Lung (tissue), 17 donors: ENCODE measurements at places on chromosomes 6 and 20. TPM values are rescaled to one million over a fixed set of nuclear protein-coding genes. Genes with fewer than 3 reads are reported as not detected.

DNA sequence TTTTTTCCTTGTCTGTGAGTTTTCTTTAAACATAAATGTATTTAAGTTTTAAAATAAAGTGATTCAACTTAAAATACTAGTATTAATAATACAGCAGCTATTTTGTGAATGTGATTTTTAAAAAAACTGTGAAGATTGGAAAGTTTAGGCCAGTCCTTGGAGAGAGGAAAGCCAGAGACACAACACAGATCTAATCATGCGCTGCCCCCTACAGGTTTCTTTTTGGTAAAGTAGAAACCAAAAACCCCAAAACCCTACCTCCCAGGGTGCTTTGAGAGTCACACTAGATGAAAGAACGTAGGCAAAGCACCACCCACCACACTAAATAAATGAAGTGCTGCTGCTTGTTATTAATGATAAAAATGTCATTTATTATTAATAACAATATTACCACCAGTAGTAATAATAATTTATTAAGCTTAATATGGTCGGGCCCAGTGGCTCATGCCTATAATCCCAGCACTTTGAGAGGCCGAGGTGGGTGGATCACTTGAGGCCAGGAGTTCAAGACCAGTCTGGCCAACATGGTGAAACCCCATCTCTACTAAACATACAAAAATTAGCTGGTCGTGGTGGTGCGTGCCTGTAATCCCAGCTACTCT lies 33.7 kb downstream of the SLC9A8 start:
- H3K36me3 ChIP-seq = peaks cover 16% of the 10 kb centered on the region
- peaks cover 3% of the 10 kb centered on the region for H3K4me1 ChIP-seq
- DNase-seq = peak; percentile 67
- H3K4me3 ChIP-seq = no peak overlapping the region
- no peak overlapping the region for H3K27ac ChIP-seq

DNA sequence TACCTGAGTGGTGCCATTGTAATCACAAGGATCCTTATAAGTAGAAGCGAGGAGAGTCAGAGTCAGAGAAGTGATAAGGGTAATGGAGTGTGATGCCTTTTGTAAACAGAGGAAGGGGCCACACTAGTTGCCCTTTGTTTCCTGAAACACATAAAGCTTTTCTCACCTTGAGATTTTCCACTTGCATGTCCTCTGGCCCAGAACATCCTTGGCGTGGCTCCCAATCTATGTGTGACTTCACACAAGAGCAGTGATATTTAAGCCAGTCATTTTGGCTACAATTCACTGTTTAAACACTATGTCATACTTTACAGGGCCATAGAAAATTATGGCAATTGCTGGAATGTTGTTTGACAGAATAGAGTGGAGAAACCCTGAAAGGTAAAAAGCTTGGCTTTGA lies 121.2 kb upstream of the BTN3A2 start:
- peak; percentile 47 for DNase-seq
- H3K4me3 ChIP-seq = no peak overlapping the region
- no peak overlapping the region for H3K27ac ChIP-seq
- H3K27me3 ChIP-seq = no peaks in the 10 kb centered on the region

DNA sequence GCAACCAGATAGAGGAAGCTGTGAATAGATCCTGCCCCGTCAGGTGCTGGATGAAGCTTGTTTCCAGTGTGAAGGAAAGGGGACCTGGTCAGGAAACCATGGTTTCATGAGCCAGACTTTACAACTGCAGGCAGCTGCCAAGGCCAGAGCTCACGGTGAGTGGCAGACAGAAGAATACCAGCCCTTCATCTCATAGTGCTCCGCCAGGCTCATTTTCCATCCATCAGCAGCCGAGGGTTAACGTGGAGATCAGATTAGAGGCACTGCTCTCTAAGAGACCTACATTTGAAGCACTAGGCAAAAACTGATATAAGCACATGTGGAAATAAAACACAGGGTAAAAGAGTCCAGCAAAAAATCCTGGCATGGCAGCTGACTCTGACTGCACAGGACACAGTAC lies 172.4 kb downstream of the CD24 start:
- no peaks in the 10 kb centered on the region for H3K27me3 ChIP-seq
- DNase-seq = no peak
- H3K27ac ChIP-seq = no peak overlapping the region
- peaks cover 5% of the 10 kb centered on the region for H3K4me1 ChIP-seq
- H3K36me3 ChIP-seq = no peaks in the 10 kb centered on the region

Gene SNAI1
- polyA plus RNA-seq = 12.0 TPM

DNA sequence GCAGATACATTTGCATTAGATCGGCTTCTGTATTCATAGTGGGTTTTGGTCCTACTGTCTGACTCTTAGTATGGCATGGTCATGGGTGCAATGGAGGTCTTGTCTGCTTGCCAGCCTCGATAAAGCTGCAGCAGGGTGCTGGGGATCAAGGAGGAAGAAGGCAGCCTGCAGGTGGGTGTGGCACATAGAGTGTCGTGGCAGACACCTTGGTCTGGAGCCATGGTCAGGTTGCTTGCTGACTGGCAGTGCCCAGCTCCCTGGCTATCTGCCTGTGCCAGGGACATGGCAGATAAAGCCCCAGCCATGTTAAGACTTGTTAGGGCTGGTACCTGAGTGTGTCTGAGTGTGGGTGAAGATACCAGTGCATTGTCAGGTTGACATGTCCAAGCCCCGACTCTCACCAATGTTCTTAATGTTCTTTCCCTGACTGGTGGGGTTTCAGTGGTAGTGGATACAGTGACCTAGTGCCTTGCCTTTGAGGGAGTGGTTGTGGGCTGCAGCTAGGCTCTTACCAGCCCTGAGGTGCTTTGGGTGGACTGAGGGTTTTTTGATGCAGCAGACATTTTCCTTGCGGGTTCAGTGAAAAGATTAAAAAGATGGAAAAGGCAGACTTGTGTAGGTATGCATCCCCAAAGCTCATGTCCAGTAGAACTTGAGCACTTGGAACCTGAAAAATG lies 1.8 kb downstream of the FAM83D start:
- H3K27me3 ChIP-seq = no peaks in the 10 kb centered on the region
- no peak overlapping the region for H3K27ac ChIP-seq
- no peak for DNase-seq
- H3K36me3 ChIP-seq = no peaks in the 10 kb centered on the region

Gene ARHGAP18
- polyA plus RNA-seq = 21.6 TPM

GRCh38 chr6:43335469-43335868 lies 26.8 kb upstream of the CRIP3 start:
- DNase-seq = no peak
- no peak overlapping the region for H3K27ac ChIP-seq
- H3K4me3 ChIP-seq = no peak overlapping the region
- no peaks in the 10 kb centered on the region for H3K27me3 ChIP-seq
- peaks cover 33% of the 10 kb centered on the region for H3K36me3 ChIP-seq

DNA sequence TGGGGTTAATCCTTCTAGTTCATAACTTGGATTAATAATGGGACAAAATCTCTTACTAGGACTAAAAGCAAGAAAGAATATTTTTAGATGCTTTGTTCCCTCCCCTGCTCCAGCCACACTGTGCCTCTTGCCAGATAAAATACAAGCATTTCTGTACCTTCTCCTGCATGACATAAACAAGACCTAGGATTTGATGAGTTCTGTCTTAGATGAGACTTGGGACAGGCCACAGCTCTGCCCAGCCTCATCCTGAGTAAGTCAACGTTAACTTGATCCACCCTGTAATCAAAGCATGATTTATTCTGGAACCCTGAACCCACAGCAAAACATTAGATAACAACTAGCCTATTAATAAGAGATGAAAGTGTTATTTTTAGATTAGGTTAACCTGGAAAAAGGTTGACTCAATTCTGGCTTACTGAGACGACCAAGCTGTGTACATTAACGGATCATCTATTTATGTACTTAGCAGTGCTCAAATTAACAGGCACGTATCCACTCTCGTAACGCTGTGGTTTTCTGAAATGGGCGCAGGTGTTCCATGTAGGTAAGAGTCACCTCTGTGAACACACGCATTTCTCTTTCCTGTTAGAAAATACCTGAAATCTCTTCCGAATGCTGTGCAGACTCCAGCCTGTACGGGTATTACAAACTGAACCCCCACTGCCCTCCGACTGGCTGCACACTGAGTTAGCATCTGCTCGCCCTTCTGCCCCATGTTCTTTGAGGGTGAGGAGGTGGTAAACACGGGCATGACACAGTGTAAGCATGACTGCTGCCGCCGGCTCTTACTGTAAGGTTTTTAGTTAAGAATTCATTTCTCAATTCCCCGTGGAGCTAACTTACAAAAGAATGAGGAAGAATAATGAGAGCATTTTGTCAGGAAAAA lies 132.1 kb upstream of the FOXQ1 start:
- no peak overlapping the region for H3K27ac ChIP-seq
- H3K4me3 ChIP-seq = no peak overlapping the region
- no peaks in the 10 kb centered on the region for H3K27me3 ChIP-seq

DNA sequence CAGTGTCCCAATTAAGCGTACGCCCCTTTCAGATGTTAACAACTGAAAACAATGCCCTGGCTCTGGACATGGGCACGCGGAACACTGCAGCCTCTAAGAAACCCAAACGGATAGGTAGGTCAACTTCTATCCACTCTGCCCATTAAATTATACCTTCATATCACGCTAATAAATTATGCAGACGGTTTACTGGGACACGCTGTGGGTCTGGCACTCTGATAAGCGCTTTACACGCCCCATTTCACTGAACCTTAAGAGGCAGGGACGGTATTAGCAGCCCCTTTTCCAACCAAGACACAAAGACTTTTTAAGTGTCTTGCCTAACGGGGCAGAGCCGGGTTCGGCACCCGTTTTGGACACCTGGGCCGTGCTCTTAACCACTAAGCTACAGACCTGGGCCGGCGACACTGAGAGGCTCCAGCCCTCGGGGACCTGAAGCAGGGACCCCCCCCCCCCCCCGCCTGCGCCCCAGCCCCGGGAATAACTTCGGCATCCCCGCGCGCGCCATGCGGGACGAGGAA lies 744 bp downstream of the STAU1 start:
- no peaks in the 10 kb centered on the region for H3K27me3 ChIP-seq
- DNase-seq = no peak
- peak overlapping the region; percentile 85 for H3K4me3 ChIP-seq
- no peaks in the 10 kb centered on the region for H3K4me1 ChIP-seq

DNA sequence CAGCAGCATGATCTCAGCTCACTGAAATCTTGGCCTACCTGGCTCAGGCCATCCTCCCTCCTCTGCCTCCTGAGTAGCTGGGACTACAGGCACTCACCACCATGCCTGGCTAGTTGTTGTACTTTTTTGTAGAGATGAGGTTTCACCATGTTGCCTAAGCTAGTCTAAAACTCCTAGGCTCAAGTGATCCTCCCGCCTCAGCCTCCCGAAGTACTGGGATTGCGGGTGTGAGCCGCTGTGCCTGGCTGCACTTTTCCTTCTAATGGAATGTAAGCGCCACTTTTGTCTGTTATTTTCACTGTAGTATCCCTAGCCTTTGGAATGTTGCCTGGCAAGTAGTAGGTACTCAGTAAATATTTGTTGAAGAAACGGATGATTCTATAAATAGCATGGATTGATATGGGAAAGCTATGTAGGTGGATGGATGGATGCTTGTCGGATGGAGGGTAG lies 10.4 kb upstream of the TRIB3 start:
- no peak overlapping the region for H3K27ac ChIP-seq
- H3K4me1 ChIP-seq = peaks cover 20% of the 10 kb centered on the region

DNA sequence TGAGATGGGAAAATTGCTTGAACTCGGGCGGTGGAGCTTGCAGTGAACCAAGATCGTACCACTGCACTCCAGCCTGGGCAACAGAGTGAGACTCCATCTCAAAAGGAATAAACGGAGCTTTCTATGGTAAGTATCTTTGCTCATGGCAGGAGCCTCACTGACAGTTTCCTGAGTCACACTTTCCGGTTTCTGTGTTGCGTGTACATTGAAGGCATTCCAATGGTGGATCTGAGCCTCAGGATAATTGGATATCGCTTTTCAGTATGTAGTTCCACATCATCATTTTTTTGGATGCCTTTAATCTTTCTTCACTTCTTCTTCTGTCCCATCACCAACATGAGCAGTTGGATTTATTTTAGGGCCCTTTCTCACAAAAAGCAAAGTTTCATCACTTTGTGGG lies 28.6 kb upstream of the GTSF1L start:
- no peak overlapping the region for H3K4me3 ChIP-seq
- H3K36me3 ChIP-seq = no peaks in the 10 kb centered on the region
- DNase-seq = no peak
- no peak overlapping the region for H3K27ac ChIP-seq
- no peaks in the 10 kb centered on the region for H3K27me3 ChIP-seq
- no peaks in the 10 kb centered on the region for H3K4me1 ChIP-seq

Gene SLC44A4
- 22.2 TPM for polyA plus RNA-seq

Gene MICB
- polyA plus RNA-seq = 3.8 TPM

- H3K27ac ChIP-seq = no peak overlapping the region
- no peaks in the 10 kb centered on the region for H3K4me1 ChIP-seq
- H3K36me3 ChIP-seq = no peaks in the 10 kb centered on the region
Observed at GRCh38 chr6:100691972-100692371, 189.2 kb downstream of the ASCC3 start.

DNA sequence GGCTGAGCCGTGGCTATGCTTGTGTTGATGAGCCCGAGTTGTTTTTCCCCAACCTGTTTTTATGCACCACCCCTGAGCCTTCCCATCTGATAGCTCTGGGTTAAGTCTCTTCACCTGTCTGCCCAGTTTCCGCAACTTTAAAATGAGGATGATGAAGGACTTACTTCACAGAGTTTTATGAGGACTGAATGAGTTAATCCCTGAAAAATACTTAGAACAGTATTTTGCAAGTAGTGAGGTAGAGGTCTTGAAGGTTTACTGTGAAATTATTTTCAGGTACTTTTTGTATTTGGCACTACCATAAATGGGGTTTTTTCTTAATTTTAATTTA lies 3.2 kb downstream of the MTG2 start:
- H3K36me3 ChIP-seq = peaks cover 6% of the 10 kb centered on the region
- no peak overlapping the region for H3K27ac ChIP-seq
- peaks cover 10% of the 10 kb centered on the region for H3K4me1 ChIP-seq
- no peak overlapping the region for H3K4me3 ChIP-seq
- no peaks in the 10 kb centered on the region for H3K27me3 ChIP-seq
- DNase-seq = no peak

DNA sequence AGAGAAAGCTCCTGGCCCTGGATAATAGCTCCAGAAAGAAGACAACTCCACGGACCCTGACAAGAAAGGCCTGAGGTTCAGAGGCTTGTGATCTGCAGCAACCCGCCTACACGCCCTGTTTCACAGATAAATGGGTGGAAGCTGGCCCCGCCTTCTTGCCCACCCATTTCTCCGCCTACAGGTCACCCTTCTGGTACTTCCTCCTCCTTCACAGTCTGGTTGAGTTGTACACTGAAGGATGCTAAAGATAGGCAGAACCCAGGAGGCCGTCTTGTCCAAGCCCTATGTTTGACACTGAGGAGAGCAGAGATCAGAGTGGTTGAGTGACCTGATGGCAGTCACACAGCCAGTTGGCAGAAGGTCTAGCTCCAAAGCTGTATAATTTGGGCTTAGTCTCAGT lies 34.2 kb upstream of the MDGA1 start:
- H3K36me3 ChIP-seq = no peaks in the 10 kb centered on the region
- no peaks in the 10 kb centered on the region for H3K4me1 ChIP-seq
- DNase-seq = no peak
- no peak overlapping the region for H3K4me3 ChIP-seq

DNA sequence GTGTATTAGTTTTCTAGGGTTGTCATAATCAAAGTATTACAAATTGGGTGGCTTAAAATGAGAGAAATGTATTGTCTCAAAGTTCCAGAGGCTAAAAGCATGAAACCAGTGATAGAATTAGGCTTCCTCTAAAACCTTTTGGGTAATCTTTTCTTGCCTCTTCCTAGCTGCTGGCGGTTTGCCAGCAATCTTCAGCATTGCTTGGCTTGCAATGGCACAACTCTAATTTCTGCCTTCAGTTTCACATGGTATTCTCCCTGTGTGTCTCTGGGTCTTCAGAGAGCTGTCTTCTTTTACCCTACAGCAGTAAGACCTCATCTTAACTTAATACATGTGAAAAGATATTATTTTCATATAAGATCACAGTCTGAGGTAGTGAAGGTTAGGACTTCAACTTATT lies 479.1 kb upstream of the GJE1 start:
- peak; percentile 18 for DNase-seq
- no peak overlapping the region for H3K27ac ChIP-seq
- no peaks in the 10 kb centered on the region for H3K27me3 ChIP-seq
- H3K4me3 ChIP-seq = no peak overlapping the region
- H3K36me3 ChIP-seq = no peaks in the 10 kb centered on the region
